Kasumi-1 (cell line): ENCODE measurements at places on chromosomes 2 and 18.

DNA sequence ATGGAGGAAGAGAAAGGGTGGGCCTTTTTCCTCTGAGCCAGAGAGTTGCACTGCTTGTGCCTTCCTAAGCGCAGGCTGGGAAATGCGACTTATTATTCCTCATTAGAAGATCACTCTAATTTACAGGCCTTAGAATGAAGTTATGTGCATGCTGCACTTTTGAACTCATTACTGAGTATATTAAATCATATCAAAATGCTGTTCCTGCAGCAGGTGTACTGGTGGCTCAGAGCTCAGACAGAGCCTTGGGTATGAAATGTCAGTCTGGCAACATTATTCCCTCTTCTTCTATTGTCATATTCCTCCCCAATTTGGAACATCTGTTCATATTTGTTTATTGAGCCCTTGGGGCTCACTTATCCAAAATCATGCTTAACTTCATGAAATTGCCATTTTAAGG is 85.5 kb downstream of the ADCYAP1 start:
- no peak for DNase-seq

- no peak for DNase-seq
Observed at GRCh38 chr2:218002143-218002844, 501 bp downstream of the TNS1 start.

GRCh38 chr2:203396667-203397066 is 68.5 kb downstream of the ABI2 start:
- peak; percentile 65 for DNase-seq

DNA sequence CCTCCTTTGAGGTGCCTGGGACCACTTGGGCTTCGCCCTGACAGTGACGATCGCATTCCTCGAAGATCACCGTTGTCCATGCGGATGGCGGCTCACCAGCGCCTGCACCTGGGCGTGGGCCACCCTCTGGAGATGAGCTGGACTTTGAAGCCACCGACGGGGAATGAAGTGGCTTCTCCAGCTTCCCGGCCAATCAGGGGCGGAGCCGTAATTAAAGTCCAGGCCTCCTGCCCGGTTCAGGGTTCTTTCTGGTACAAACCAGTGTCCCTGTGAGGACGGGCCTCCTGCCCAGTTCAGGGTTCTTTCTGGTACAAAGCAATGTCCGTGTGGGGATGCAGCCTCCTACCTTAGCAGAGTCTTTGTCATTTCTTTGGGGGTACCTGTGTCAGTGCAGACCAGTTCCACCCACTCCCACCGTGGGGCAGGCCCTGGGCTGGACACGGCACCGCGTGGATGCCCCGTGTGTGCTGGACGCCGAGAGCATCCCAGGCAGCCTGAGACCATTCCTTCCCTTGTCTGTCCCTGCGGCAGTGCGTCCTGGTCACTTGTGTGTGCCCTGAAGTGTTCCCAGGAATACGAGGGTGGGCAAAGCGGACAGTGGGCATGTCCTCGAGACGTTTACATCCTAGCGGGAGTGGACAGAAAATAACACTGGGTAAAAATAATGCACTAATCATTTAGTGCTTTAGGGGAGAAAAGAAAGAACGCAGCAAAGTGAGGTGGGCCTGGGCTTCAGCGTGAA is 55.0 kb downstream of the KCNG2 start:
- no peak for DNase-seq
